ENCODE measurements at places on chromosomes 1 and 21.

- no peak for DNase-seq
Observed at GRCh38 chr1:183806675-183807074, 1.8 kb downstream of the RGL1 start.

- no peak for DNase-seq
Observed at GRCh38 chr21:39181205-39181818, 1.9 kb downstream of the PSMG1 start.

DNA sequence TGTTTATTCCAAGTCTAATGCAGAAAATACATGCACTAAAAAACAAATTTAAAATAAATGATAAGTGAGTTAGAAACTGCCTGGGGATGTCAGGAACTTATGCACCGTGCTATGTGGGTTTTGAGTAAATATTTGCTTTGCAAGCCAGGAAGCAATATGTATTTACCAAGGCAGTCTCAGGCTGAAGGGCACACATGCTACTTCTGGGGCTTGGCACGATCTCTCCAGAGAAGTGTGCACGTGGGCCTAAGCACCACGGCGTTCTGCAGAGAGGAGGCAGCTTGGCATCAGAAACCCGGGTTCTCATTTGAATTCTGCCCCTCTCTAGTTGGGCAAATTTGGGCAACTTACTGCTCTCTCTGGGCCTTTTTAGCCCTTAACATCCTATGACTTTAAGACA is 72.6 kb upstream of the ROR1 start:
- DNase-seq, result no peak

GRCh38 chr1:201845331-201846083 is 16.6 kb downstream of the IPO9 start:
- no peak for DNase-seq

GRCh38 chr1:33343539-33343938 is 22.6 kb upstream of the A3GALT2 start:
- DNase-seq, result peak; percentile 68

GRCh38 chr1:22739648-22740385 is 29.2 kb downstream of the EPHB2 start:
- peak; percentile 77 for DNase-seq

- no peak for DNase-seq
Observed at GRCh38 chr1:243501002-243501401, 245.2 kb downstream of the SDCCAG8 start.

GRCh38 chr1:154777154-154777553 is 92.9 kb downstream of the KCNN3 start:
- DNase-seq, result no peak

DNA sequence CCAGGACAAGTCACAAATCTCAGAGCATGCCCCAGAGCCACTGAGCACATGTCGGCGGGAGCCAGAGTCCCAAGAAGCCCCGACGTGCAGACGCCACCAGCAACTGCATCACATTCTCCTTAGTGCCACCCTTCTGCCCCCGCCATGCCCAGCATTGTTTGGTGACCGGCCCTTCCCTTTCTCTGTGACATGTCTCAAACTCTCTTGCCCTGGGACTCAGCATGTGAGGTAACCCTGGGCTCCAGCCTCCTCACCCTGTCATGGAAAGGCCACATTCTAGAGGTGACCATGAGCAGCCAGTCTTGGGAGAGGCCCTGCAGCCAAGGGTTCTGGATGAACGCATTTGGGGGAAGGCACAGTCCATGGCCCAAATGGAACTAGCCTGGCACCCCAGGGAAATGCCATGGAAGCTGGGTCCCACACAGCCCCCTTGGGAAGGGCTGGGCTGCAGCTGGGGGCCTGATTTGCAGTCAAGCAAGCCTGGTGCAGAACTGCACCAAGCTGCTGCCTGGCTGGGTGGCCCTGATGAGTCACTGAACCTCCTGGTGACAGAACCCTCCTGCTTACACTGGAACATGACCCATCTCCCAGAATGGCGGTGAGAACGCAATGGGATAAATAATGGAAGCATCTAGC is 94.4 kb downstream of the ITPKB start:
- DNase-seq, result no peak

GRCh38 chr1:47444562-47445465 is 7.0 kb downstream of the FOXD2 start:
- DNase-seq, result no peak

DNA sequence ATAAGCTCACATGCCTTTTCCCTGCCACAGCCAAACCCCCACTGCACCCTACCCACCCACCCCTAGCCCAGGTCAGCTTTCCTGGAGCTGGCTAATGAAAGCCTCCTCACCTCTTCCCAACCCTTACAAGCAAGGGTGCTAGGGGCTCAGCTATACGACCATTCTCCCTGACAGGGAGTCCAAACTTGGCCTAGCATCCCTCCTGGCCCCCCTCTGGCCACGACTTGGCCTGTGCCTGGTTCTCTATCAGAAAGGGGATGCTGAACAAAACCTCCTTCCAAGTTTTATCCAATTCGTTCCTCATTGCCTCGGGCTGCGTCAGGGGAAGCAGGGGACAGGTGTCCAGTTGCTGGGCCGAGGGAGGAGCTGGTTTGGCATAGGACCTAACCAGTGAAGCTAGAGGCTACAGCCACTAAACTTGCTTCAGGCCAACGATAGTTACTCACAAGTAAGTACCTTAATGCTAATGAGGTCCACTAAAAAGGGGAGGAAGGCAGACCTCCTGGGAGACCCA is 8.6 kb downstream of the TMEM81 start:
- no peak for DNase-seq

GRCh38 chr1:177849579-177850290 is 120.1 kb downstream of the SEC16B start:
- DNase-seq, result no peak

DNA sequence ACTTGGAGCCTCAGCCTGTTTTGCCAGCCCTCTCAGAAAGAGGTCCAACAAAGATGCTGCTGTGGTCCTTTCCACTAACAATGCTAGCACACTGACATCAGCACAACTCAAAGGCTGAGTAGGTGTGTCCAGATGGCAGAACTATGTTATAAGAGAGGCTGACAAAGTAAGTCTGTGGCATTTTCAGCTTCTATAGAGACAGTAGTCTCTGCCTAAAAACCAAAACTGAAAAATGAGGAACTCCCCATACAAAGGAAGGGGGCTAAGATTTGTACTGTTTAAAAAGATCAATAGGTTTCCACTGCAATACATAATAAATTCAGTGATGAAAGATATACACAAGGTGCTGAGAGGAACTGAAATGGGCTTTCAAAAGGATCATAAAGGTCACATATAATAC is 12.3 kb downstream of the ERO1B start:
- no peak for DNase-seq

GRCh38 chr1:179921981-179922872 is 32.4 kb upstream of the CEP350 start:
- no peak for DNase-seq

- DNase-seq, result no peak
Observed at GRCh38 chr1:37085393-37085792, 51.1 kb upstream of the GRIK3 start.

DNA sequence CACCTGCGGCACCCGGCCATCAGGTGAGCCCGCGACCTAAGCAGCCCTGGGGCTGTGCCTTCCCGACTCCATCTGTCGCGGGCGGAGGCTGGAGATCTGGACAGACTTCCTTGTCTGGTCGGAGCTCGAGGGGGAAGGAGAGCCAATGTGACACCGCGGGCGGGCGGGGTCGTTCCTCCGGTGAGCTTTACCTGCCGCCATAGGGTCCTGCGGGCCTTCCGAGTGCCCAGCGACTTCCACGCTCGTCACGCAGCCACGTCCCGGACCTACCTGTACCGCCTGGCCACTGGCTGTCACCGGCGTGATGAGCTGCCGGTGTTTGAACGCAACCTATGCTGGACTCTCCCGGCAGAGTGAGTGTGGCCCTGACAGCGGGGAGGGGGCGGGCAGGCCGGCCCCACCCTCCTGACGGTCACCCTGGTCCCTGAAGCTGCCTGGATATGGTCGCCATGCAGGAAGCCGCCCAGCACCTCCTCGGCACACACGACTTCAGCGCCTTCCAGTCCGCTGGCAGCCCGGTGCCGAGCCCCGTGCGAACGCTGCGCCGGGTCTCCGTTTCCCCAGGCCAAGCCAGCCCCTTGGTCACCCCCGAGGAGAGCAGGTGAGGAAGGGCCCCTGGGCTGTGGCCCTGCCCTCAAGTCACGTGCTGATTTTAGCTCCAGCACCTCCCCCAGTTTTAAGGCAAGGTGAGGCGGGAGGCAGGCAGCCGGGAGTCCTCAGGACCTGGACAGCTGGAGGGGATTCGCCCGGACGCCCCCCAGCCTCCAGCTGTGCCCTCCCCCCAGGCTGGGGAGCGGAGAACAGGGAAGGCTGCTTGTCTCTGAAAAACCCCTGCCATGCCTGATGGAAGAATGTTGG is 1.1 kb downstream of the PUSL1 start:
- peak; percentile 44 for DNase-seq

- DNase-seq, result no peak
Observed at GRCh38 chr1:223667484-223668182, 2.1 kb upstream of the CAPN8 start.

DNA sequence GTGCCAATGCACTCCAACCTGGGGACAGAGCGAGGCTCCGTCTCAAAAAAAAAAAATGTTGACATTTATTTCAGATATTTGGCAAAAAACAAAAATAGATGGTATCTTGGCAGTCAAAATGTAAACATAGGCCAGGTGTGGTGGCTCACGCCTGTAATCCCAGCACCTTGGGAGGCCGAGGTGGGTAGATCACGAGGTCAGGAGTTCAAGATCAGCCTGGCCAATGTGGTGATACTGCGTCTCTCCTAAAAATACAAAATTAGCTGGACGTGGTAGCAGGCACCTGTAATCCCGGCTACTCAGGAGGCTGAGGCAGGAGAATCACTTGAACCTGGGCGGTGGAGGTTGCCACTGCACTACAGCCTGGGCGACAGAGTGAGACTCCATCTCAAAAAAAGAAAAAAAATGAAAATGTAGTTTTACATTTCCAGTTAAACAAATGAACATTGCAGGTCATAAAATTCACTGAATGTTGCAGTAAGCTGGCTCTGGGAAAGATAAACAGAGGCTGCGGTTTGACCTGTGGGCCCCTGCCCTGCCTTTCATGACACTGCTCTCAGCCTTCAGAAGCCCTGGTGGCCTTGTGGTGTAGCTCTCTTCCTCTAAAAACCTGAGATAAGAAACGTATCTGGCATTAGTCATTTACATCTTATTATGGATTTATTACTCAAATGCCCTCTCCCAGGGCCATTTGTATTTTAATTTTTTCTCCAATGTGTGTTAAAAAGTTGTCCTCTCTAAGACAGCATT is 12.2 kb upstream of the SLC44A3 start:
- DNase-seq, result no peak

DNA sequence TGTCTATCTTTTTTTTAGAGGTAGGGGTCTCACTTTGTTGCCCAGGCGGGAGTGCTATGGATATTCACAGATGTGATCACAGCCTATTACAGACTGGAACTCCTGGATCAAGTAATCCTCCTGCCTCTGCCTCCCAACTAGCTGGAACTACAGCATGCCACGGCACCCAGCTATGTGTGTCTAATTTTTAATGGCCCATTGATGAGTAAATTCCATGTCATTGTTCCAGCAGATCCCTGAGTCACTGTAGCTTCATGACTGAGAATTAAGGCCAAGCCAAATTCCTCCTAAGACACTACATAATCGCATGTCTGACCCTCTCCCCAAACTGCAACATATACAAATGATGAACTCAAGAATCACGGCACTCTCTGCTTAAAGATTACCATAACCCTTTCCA is 84.2 kb upstream of the RGS2 start:
- DNase-seq, result no peak

- no peak for DNase-seq
Observed at GRCh38 chr1:164805399-164805798, 246.4 kb downstream of the PBX1 start.

DNA sequence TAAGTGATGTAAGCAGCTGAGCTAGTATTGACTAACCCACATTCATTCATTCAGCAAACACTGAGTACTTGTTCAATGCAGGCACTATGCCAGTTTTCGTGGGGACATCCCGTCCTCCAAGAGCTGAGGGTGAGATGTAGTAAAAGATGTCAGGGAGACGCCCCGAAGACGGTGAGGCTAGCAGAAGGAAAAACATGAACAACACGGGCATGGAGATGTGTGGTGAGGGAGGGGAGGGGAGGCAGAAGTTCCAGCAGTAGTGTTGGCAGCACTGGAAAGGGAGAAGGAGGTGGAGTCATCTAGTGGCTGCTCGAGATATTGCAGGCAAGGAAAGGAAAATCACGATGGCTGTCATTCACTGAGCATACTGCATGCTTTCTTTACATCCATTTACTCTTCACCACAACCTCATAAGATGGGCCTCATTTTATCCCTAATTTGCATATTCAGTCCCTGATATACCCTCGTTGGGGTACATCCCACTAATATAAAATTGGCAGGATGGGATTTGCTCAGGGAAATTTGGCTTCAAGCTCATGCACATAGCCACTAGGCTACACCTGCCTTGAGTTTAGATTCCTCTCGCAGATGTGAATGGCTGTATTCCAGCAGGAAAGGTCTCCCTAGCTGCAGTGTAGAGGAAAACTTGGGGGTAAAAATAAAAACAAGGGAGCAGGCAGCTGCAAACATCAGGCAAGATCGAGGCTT is 14.5 kb downstream of the PDZK1IP1 start:
- DNase-seq, result peak; percentile 71

GRCh38 chr1:178495158-178495557 is 1.6 kb downstream of the CLEC20A start:
- DNase-seq, result no peak

Data from tibial artery (tissue), 4 donors.